ENCODE measurements at places on chromosomes 16 and 17.

- DNase-seq: no peak
Observed at GRCh38 chr16:72818236-72818845, 229.6 kb downstream of the ZFHX3 start.

- DNase-seq: no peak
Observed at GRCh38 chr17:27616414-27616813, 14.6 kb upstream of the LGALS9 start.

- DNase-seq: no peak
Observed at GRCh38 chr17:28759256-28759865, 15.6 kb downstream of the TRAF4 start.

DNA sequence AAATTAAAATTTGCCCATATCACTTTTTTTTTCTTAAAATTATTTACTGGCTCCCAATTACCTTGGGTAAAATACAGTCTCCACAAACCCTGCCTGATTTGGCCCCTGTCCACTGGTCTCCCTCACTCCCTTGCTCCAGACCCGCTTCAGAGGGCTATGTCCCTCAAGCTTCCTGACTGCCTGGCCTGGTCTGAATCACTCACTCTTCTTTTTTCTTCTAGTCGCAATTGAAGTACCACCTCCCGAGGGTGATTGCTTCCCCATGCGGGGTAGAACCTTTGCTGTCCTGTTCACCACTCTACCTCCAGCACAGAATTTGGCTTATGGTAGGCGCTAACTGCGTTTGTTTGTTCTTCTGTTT lies 598 bp upstream of the PGAP3 start:
- no peak for DNase-seq

DNA sequence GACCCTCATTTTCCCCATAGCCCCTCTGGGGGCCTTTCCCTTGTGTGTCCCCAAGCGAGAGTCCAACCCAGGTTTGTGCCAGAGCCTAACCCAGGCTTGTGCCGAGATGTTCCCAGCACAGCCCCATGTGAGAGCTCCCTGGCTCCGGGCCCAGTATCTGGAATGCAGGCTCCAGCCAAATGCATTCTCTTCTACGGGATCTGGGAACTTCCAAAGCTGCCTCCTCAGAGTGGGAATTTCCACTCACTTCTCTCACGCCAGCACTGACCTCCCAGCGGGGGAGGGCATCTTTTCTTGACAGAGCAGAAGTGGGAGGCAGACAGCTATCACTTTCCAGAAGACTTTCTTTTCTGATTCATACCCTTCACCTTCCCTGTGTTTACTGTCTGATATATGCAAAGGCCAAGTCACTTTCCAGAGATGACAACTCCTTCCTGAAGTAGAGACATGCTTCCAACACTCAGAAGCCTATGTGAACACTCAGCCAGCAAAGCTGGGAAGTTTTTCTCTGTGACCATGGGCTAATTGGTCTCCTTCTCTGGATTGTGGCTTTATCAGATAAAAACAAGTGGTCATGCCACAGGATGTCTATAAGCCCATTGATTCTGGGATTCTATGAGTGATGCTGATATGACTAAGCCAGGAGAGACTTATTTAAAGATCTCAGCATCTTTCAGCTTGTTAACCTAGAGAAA lies 2.5 kb upstream of the CCL2 start:
- no peak for DNase-seq

DNA sequence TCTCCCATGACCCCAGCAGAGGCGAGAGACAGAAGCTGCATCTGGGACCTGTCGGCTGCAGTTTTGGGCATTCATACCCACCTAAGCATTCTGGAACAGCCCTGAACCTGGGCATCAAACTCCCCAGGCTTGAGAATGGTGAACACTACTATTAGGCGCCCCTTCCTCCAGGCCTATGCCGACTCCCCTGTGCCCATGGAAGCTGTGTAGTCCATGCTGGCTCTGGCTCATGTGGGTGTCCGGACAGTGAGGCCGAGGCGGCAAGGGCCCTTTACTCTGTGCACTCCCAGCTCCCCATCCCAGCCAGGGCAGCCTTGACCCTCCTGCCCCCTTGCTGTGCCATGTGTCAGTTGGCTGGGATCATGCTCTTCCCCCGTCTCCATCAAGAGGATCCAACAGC lies 89.0 kb upstream of the TOB1 start:
- DNase-seq: no peak

GRCh38 chr17:66725956-66726355 lies 109.0 kb upstream of the CACNG5 start:
- no peak for DNase-seq

GRCh38 chr17:74213861-74214391 lies 555 bp downstream of the TTYH2 start:
- no peak for DNase-seq
